ENCODE measurements at places on chromosomes 7 and 10.

- no peak for DNase-seq
Measured at GRCh38 chr7:142481548-142481947, 223.7 kb upstream of the PRSS58 start.

- DNase-seq: peak; percentile 31
Measured at GRCh38 chr10:58266826-58267712, 625 bp downstream of the IPMK start.

- DNase-seq: no peak
Measured at GRCh38 chr10:70312972-70313371, 29.2 kb upstream of the NPFFR1 start.

- no peak for DNase-seq
Measured at GRCh38 chr10:79393221-79393923, 46.1 kb downstream of the PPIF start.

DNA sequence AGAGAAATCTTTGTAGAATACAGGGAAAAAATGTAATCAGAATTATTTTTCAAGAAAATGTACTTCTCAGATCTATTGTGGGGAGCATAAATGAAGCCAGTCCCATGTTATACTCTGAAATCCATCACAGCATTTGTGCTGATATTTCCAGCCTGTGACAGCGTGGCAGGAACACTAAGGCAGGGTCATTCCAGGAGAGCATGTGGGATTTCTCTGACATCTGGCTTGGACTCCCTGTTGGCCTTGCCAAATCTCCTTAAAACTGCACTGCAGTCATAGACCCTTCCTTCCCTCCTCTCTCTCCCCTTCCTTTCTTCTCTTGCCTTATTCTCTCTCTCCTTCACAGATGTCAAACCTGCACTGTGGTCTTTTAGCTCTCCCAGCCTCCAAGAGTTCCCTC lies 6.5 kb upstream of the TSPAN13 start:
- DNase-seq: no peak

DNA sequence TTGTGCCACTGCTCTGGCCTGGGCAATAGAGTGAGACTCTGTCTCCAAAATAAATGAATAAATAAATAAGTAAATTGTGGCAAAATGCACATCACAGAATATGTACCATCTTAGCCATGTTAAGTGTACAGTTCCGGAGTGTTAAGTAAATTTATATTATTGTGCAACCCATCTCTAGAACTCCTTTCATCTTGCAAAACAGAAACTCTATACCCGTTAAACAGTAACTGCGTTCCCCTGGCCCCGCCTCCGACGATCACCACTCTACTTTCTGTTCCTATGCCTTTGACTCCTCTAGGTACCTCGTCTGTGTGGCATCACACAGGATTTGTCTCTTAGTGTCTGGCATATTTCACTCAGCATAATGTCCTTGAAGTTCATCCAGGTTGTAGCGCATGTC lies 356.4 kb upstream of the FOXK1 start:
- no peak for DNase-seq

DNA sequence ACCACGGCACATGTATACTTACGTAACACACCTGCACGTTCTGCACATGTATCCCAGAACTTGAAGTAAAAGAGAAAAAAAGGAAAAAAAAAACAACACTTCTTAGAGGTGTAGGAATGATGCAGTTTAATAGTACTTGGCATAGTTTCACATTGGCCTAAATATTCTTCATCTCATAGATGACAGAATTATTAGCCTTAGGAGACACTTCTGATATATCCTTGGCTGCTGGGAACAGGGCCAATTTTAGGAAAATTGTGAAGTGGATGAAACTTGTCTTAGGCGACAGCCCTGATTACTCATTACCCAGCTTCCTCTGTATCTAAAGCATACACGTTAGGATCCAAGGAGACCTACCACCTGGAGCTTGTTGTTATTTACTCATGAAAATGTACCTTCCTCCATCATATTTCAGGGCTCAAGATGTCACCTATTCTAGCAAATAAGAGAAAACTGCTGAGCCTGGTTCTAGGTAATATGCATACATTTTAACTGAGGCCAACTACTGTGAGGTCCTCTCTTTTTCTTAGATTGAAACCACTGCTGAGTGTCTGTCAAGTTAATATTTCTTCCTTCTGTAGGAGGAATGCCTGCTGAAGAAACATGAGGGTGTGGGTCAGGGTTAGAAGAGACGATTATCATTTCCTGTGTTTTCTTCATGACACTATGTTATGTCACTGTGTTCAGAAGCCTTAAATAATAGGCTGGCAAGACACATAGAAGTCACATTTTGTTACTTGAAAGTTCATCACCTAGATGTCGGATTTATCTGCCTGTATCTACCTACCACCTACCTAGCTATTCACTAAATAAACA lies 44.3 kb downstream of the CPED1 start:
- no peak for DNase-seq

DNA sequence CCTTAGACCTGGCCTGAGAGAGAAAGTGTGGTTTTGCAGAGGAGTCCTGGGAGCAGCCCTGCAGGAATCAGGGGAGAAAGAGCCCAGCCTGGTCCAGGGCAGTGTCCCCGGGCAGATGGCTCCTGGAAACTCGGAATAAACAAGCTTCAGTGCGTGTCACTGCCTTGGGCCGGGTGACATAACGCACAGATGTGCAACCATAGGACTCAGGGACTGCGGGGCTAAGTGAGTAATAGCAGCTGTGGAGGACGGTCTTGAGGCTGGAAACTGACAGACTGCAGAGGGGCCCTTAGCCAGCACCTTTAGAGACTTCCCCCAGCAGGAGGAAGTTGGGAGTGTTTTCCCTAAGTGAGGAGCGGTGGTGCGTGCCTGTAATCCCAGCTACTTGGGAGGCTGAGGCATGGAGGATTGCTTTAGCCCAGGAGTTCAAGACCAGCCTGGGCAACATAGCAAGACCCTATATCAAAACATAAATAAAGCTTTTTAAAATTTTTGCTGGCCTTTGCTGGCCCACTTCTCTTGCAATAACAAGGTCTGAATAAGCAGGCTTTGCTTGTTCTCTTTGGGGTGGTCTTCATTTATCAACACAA lies 5.3 kb upstream of the CLIP2 start:
- no peak for DNase-seq

- DNase-seq: no peak
Measured at GRCh38 chr7:34454381-34454780, 203.6 kb upstream of the NPSR1 start.

- no peak for DNase-seq
Measured at GRCh38 chr10:33270971-33271370, 63.5 kb downstream of the NRP1 start.

DNA sequence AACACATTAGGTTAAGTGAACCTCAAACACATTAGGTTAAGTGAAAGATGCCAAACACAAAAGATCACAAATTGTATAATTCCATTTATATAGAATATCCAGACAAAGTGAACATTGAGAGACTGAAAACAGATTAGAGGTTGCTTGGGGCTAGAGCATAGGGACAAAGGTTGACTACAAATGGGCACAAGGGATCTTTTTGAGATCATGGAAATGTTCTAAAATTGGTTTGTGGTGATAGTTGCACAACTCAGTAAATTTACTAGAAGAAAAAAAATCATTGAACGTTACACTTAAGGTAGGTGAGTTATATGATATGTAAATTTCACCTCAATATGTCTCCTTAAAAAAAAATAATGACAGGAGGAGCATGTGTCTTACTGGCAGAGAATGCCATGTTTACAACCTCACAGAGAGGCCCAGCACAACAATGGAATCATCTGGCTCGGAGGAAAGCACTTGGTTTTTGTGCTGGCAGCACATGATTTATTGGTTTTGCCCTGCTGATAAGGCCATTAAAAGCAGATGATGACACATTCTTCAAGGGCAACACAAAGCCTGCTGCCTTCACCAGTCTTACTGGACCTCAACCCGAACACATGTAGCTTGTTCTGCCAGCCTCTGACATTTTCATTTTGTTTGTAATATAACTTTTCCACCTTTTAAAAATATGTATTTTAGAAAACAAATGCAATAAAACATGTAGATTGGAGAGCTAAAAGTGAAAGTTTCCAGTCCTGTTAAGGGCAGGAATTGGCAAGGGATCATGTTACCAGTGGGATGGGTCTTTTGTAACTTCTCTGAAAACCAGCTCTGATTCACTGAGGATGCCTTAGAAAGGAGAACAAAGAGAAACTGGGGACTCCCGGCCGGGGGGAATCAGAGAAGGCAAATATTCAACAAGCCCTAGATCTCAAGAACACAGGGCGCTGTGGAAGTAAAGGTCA lies 11.9 kb upstream of the LMOD2 start:
- DNase-seq: no peak

DNA sequence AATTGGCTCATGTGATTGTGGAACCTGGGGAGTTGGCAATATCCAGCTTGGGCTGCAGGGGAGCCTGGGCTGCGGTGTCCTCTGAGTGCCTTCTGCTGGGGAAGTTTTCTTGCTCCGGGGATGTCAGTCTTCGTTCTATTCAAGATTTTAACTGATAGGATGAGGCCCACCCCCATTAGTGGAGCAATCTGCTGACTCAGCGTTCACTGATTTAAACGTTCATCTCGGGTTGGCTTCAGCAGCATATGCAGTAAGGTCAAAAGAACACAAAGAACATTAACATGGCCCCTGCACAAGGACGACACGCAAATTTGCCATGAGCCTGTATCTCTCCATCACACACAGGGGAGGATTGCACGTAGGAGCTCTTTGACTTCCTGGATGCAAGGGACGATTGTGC lies 360.6 kb upstream of the ADARB2 start:
- no peak for DNase-seq

GRCh38 chr7:102061981-102062390 lies 224.7 kb upstream of the SH2B2 start:
- no peak for DNase-seq

DNA sequence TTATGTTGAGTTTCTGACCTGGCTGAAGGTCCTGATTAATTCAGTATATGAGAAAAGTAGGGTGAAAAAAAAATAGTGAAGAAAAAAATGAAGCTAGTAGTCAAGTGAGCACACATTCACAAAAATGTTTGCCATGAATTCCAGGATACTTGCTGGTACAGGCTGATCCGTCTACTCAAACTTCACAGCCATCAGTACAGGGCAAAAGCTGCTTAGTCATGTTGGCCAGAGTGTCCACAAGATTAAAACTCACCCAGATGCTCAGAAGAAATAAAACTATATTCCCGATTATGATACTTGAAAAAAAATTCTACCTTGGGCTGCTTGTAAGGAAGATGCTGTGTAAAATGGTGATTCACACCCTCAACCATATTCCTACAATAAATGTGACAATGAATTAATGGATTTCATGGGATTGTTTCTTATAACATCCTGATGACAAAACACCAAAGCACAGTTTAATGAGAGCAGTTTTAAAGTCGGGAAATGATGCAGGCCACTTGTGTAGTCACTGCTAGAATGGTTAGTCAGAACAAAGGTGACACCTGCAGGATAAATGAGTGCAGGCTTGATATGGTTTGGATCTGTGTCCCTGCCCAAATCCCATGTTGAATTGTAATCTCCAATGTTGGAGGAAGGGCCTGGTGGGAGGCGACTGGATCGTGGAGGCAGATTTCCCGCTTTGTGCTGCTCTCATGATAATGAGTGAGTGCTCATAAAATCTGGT lies 49.2 kb upstream of the ANKRD1 start:
- no peak for DNase-seq

DNA sequence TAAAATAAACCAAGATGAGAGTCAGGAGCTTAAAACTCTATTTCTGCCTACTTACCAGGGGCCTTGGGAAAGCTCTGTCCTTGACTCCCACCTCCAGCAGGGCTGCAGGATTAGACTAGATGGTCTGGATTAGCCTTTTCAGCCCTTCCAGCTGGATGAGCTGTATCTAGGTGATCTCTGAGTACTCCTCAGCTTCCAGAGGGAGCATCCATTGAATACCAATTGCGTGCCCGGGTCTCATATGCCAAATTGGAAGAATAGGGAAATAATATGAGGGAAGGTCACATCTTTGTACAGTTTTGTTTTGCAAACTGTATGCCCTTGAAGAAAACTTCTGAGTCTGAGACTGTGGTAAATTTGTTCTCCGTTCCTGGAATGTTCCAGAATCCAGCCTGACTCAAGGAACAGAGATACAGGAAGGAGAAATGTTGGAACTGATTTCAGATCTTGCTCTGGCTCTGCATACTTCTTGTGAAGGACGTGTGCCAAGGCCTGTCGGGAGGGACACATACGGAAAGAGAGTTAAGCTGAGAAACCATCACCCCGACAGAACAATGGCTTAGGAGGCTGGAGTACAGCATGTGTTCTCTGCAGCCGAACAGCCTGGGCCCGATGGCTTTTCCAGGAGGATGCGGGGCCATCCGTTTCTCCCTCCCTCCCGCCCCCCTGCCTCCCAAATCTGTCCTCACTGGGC lies 44.9 kb downstream of the MINDY4 start:
- no peak for DNase-seq

DNA sequence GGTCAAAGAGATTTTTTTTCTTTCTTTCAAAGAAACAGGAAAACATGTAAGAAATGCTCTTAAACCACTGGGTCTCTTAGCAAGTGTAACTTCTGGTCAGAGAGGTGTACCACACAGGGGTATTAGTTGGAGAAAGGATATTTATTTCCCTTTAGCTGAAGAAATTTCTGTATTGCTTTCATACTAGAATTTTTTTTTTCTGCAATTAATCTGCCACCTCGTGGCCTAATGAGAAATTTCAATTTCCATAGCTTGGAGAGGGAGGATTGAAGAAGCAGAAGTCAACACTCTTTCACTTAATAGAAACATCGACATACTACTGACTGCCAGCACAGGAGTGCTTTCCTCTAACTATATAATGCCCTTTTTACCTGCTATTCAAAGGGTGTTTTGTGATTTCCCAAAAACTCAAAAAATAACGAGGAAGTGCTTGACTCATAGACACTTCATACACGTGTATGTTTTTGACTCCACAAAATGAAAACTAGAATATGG lies 177.6 kb upstream of the NAMPT start:
- DNase-seq: no peak

- DNase-seq: no peak
Measured at GRCh38 chr7:69625238-69625637, 27.0 kb downstream of the AUTS2 start.

DNA sequence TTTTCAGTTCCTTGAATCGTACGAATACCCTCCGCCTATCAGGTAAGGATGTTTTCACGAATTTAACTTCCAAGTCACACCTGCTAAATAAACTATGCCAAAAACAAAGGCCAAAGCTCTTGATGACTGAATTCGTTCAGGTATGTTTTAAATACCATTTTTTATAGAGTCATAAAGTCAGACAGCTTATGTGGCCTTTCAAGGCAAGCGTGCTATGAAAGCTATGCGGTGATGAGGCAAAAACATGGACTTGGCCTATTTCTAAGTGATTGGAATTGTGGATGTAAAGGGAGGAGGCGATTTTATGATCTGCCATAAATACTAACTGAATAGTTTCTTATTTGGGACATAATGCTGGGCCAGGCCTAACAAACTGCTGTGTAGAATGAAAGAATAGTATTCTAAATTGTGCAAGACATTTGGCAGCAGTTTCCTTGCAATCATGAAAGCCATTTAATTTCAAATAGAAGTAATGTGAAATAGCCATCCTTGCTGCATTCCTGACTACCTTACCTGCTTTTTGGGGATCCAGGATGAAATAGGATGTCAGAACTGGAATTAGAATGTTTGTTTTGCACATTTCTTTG lies 14.0 kb downstream of the SLC39A12 start:
- DNase-seq: no peak

GRCh38 chr7:48085433-48085791 lies 3.7 kb upstream of the UPP1 start:
- DNase-seq: no peak

All from activated naive CD4-positive, alpha-beta T cell treated with anti-CD3 and anti-CD28 coated beads, Interleukin-2, amount 50 U/mL, for 16 hours (primary cell).